Posterior vena cava (tissue), 2 donors: ENCODE measurements at places on chromosomes 13 and 19. TPM values are rescaled to one million over a fixed set of nuclear protein-coding genes. Genes with fewer than 3 reads are reported as not detected.

The SHISA7 gene
- total RNA-seq, result not detected

The GTF2F2 gene
- 15.9 TPM for total RNA-seq

The ZNF222 gene
- 3.5 TPM for total RNA-seq

The SLC25A41 gene
- 0.24 TPM for total RNA-seq

The ZNF229 gene
- 4.6 TPM for total RNA-seq

GRCh38 chr19:28405346-28405742, 807.6 kb downstream of the UQCRFS1 start:
- no peak for DNase-seq

DNA sequence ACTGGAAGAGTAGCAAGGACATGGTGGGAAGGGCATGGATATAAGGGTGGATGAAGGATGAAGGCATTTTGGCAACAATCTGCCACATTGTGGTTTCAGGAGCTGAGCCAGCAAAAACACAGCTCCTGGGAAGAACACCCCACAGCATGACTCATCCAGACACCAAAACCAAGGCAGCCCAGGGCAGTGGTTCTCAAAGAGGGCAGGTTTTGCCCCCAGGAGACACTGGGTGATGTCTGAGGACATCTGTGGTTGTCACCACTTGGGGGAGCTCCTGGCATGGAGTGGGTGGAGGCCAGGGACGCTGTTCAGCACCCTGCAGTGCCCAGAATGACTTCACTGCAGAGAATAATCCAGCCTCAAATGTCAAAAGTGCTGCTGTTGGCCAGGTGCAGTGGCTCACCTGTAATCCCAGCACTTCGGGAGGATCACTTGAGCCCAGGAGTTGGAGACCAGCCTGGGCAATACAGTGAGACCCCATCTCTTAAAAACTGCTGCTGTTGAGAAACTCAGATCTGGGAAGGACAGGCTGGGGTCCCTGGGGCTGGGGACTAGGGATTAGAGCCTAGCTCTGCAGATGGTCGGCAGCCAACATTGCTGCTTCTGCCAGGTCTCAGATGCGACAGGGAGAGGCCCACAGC, 16.1 kb downstream of the ZFR2 start:
- no peak for DNase-seq

DNA sequence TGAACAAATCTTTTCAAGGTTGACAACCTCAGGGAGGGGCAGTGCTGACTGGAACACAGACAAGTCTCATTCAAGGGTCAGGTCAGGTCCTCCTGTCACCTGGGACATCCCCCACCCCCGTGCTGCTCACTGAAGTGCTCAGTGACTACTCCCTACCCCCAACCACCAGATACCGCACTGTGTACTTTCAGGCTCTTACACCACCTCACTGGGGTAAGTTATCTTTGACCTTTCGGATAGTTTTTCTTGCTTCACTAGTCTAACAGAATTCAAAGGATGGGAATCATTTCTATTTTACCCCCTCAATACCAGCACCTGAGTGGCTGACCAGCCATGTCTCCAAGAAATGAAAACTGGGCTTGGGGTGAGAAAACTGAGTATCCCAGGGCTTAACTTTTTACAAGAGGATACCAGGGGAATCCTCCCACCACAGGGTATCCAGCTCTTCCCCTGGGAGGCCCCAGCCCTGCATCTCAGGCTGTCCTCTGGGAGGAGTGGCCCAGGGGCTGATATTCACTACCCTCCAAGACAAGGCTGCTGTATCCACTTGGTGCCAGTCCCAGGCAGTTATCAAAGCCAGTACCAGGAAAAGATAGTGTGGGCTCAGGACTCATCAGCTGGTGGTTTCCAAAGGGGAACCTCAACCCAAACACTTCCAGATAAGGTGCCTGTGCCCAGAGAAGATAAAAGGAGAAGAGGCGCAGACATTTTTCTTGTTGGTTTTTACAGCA, 2.1 kb downstream of the ZNF563 start:
- DNase-seq, result no peak

DNA sequence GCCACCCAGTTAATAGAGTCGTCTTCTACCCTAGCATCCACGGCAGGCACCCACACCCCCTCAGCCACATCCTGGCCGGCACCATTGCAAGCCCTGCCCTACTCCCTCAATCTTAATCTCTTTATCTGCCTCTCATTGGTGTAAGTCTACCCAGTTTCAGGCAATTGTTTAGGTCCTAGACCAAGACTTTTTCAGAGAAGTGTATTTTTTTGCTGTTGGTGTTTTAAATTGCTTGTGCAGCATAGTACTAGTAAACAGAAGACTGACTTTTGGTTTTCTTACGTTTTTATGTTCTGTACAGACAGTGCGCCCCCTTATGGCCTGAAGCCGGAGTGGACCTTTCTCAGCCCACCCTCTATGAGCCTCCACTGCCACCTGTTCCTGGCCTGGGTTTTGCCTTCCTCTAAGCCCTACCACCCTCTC, 2.3 kb upstream of the LCP1 start:
- DNase-seq, result no peak

- DNase-seq, result no peak
Measured at GRCh38 chr13:32124743-32125142, 93.2 kb downstream of the FRY start.

DNA sequence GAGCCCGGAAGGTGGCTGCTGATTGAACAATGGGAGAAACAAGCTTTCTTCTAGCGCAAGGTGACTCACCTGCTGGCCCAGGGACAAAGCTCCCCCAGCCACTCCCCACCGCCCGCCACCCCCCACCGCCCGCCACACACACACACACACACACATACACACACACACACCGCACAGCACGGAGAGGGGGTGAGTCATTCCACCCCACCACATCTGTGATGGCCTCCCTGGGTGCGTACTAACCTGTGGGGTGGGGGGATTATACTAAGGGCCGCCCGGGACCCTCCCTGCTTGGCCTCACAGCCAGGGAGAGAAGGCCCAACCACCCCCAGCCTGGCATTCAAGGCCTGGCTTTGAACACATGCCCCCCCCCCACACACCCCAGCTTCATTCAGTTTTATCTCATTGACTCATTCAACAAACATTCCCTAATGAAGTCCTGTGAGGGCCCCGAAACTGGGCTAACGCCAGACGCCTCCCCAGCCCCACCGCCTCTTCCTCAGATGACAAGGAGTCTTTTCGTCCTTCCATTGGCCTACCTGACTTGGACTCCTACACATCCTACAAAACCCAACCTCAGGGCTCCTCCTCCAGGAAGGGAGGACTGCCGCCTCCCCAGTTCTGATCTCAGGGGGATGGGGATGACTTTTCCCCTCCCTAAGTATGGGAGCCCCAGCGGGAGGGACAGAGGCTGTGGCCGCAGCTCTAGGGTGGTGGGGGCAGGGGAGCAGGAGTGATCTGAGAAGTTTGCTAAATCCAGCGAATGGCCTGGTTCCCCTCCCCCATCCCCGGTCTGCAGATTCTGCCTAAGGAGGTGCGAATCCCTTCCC, 5.8 kb upstream of the ONECUT3 start:
- DNase-seq, result no peak

- DNase-seq, result no peak
Measured at GRCh38 chr19:52896431-52897137, 851 bp downstream of the ZNF320 start.

GRCh38 chr13:59364641-59365085, 799.1 kb downstream of the DIAPH3 start:
- no peak for DNase-seq

GRCh38 chr19:55451163-55451964, 8.3 kb upstream of the SHISA7 start:
- DNase-seq, result no peak

- DNase-seq, result peak; percentile 68
Measured at GRCh38 chr19:364496-365287, 20.1 kb upstream of the MIER2 start.

DNA sequence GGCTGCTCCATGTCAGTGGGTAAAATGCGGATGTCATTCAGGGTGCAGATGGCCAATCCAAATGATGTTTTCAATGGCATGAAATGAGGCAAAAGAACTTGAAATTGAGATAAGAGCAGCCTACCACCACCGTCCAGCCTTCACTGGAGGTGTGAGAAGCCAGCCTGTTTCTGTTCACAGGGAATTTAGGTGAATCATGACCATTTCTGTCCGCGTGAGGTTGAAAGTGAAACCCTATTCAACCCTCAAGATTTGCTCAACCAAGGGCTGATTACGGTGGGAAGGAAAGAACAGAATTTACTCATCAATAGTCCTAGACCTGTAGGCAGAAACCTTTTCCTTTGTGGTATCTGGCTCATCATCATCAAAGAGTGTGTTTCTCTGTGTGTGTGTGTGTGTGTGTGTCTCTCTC, 370.7 kb downstream of the COG6 start:
- DNase-seq, result no peak

DNA sequence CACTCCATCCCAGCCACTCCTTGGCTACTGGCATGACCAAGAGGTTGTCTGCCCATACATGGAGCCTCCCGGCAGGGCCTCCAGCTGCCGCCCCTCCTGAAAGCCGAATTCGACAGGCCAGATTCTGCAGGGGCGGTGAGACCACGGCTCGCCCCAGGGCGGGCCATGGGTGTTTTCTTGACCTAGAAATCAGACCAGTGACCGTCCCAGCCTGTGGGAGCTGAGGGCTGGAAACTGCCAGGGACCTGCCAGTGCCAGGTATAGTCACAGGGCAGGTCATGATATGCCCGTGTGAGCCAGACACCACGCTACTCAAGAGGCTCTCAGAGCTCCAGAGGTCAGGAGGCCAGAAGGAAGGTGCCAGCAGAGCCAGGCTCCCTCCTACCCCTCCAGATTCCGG, 16.8 kb downstream of the DAPK3 start:
- no peak for DNase-seq
